Activated T-cell treated with anti-CD3 and anti-CD28 coated beads for 1 hour (primary cell): ENCODE measurements at places on chromosomes 1 and 21.

DNA sequence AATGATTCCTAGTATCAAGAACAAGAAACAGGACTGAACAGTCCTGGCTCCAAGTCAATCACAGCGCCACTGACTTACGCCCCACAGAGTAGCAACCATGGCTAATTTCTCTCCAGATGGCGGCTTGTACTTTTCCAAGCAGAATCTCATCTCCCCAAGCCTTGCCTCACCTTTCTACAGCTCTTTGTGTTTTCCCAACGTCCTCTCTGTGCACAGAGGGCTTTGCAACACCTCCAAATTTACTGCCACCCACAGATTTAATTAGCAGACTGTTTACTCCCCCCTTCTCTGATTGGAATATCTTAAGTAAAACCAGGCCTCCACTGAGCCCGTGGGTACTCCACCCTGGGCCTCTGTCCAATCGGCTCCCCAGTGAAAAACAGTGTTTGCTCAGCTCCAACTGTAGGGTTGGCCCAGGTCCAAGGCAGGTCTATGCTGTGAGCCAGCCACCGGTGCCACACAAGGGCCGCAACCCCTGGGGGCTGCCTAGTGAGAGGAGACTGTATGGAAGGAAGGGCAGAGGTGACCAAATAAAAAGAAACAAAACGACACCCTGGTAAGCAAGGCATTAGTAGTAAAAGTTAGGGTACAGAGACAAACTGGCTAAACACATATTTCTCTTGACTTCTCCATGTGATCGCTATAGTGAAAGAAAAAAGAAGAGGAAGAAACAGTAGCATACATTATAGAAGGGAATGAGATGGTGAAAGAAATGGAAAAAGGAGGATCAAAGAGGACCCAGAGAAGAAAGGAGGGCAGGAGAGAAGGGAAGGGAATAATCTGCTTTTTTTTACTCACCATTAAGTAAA lies 128.4 kb upstream of the SOD1 start:
- DNase-seq, result no peak

DNA sequence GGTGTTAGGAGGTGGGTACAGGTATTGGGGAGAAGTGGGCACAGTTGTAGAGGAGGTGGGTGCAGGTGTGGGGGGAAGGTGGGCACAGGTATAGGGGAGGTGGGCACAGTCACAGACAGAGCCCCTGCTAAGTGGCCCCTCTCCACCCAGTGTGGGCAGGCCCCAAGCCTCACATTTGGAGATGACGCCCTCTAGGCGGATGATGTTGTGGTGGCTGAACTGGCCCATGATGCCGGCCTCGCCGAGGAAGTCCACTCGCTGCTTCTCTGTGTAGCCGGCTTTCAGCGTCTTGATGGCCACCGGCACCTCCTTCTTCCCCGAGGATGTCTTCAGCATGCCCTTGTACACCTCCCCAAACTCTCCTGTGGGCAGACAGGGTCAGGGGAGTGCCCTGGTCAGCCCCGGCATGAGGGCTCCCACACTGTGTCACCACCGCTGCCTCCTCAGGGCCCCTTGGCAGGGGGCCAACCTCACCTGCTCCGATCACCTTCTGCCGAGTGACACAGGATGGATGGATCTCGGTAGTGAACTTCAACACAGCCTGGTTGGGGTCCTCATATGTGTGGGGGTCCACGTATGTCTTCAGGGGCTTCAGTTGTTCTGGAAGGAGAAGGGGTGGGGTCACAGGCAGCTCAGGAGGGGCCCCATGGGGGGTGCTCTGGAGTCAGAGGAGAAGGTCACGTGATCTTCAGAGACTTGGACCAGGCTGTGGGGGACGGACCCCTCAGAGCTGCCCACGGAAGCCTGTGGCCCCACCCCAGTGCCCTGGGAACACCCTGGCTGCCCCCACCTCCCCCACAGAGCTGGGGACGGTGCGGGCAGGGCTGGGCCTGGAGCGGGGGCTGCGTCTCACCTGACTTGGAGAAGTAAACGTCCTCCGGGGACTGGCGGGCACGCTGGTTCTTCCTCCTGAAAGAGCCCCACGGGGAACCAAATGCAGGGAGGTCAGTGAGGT lies 22.6 kb downstream of the EPHA2 start:
- no peak for DNase-seq

DNA sequence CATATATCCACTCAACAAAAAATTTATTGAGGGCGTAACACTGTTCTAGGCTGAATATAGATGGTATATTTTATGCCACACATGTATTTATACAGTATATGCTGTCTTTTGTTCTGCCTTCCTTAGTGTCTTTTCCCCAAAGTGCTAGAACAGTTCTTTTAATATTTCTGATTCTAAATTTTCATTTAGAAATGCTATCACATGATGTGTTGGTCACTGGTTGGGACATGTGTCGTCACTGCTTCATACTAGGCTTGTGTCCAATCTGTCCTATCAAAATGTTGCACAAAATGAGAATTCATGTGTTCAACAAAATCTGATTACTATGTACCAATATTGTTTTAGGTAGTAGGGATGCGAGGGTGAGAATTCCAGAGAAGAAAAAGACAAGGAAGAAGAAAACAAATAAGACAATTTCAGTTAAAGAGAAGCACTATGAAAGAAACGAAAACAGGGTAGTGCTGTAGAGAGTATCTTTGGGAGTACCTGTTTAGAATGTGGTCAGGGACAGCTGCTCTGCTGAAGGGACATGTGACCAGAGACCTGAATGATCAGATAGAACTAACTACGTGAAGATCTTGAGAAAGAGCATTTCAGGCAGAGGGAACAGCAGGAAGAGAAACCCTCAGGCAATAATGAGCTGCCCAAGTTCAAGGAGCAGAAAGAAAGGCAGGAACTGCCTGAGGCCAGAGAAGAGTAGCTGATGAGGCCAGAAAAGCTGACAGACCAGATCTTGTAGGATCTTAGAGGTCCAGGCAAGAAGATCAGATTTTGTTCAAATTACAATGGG lies 1.3 kb downstream of the KMO start:
- DNase-seq, result no peak

GRCh38 chr1:93598396-93598795 lies 83.2 kb downstream of the BCAR3 start:
- DNase-seq, result no peak

DNA sequence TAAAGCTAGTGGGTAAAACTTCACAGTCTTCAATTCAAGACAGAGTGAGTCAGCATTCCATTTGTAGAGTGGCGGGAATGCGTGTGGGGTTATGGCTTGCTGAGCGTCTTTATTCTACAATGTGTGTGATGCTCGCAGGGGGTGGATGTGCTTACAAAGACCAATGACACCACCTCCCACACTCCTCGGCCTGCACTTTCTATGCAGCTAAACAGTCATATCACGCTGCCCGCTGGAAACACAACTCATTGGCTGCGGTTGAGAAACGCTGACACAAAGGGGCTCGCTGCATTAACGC lies 298.5 kb downstream of the PCP4 start:
- no peak for DNase-seq

DNA sequence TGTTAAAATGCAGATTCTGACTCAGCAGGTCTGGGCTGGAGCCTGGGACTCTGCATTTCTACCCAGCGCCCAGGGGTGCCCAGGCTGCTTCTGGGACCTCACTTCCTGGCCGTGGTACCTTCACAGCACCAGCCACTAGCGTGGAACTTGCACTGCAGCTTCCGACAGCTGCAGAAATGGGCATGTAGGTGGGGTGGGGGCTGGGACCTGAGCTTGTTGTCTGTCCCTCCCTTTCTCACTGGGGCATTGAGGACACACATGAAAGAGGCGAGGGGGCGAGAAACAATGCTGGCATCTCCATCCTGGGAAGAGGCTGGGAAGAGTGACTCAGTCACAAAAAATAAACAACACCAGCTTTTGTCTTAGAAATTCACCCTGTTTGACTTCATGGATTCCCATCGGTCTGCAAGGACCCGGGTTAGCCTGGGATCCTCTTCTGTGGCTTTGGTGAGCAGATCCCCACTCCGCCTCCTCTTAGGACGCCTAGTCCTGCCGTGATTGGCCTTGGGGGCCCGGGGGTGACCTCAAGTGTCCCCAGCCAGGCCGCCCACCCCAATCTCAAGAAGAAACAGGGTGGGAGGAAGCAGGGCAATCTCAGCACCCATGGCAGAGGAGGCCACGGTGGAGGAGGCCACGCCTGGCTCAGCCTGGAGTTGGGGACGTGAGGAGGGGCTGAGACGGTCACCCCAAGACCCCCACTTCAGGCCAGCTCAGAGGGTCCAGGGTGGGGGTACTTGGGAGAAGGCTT lies 29.9 kb upstream of the POFUT2 start:
- no peak for DNase-seq

DNA sequence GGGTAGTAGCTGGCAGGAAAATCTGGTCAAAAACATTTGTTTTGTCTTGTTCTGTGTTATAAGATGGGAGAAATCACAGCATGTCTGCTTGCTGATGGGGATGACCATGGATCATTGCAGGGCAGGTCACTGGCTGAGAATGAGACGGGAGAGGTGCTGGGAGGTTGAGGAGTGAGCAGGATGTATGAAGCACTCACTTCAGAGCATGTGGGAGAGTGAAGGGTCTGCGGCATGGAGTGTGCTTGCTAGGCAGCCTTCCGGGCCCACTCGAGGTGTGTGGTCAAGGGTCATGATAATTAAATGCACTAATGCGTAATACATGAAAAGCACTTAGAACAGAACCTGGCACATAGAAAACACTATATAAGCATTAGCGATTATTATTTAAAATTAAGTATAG lies 42.0 kb upstream of the SPOCD1 start:
- DNase-seq, result no peak
